Caco-2 (cell line): ENCODE measurements at places on chromosomes 5 and 9.

- no peaks in the 10 kb centered on the region for H3K27me3 ChIP-seq
- H3K4me3 ChIP-seq = no peak overlapping the region
- no peaks in the 10 kb centered on the region for H3K36me3 ChIP-seq
These were observed 11.4 kb downstream of the HMCN2 start for GRCh38 chr9:130276955-130277354.

DNA sequence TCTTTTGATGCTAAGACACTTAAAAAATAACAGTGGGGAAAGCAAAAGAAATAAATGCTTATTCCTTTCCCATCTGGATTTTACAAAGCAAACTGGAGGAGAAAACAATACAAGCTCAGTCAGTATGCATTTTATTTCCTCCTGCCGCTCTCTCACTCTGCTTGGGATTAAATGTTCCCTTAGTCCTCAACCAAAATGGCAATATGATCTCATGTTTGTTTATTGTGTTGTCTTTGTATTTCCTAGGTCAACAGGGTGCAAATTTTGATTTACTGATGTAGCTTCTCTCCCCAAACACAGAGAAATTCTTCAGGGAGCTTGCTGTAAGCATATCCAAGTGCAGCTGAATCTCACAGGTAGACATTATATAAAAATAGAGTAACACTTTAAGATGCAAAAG is 92.1 kb upstream of the ERBIN start:
- no peak overlapping the region for H3K27ac ChIP-seq
- H3K36me3 ChIP-seq = no peaks in the 10 kb centered on the region
- H3K4me3 ChIP-seq = no peak overlapping the region
- no peaks in the 10 kb centered on the region for H3K27me3 ChIP-seq
- no peak for DNase-seq

DNA sequence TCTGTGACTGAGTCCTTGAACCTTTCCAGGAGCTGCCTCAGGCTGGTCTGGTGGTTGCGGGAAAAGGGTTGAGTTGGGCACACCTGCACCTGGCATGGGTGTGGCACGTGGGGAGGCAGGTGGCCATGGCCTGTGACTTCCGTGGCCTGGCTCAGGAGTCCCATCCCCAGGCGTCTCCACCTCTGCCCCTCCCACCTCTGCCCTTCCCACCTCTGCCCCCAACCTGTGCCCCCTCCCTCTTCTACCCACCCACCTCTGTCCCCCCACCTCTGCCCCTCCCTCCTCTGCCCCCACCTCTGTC is 1.9 kb upstream of the QRFP start:
- H3K27me3 ChIP-seq = no peaks in the 10 kb centered on the region
- no peaks in the 10 kb centered on the region for H3K36me3 ChIP-seq
- no peaks in the 10 kb centered on the region for H3K4me1 ChIP-seq
- H3K4me3 ChIP-seq = no peak overlapping the region
- no peak for DNase-seq

DNA sequence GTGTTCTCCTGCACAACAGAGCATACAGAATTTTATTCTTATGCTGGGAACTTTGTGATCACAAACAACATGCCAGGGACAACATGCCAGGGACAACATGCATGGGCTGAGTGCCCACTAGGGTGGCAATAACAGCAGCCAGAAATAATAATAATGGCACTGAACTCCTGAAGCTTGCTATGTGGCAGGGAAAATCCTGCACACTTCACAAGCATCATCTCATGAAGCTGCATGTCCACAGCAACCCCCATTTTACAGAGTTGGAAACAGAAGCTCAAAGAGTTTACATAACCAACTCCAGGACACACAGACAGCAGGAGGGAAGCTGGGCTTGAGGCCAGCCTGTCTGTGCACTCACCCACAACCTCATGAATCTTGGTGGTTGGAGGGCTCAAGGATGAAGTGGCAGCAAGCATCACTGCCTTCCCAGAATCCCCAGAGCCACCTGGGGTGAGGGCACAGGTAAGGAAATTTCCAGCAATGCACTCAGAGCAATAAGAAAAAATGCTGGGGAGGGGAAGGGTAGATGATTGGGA is 111.4 kb downstream of the GABBR2 start:
- no peaks in the 10 kb centered on the region for H3K27me3 ChIP-seq
- peaks cover 10% of the 10 kb centered on the region for H3K4me1 ChIP-seq
- no peak overlapping the region for H3K4me3 ChIP-seq

DNA sequence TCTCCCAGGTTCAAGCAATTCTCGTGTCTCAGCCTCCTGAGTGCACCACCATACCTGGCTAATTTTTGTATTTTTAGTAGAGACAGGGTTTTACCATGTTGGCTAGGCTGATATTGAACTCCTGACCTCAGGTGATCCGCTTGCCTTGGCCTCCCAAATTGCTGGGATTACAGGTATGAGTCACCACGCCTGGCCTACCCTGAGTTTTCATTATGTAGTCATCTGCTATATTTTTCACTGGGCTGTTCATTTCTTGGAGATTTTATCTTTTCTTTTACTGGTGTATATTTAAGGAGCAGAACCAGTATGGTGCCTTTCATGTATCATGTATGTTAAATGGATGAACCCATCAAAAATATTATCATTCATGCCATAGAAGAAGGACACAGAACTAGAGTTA is 377.0 kb upstream of the ACTBL2 start:
- H3K27ac ChIP-seq = no peak overlapping the region
- H3K27me3 ChIP-seq = no peaks in the 10 kb centered on the region
- DNase-seq = no peak
- H3K4me3 ChIP-seq = no peak overlapping the region
- H3K36me3 ChIP-seq = no peaks in the 10 kb centered on the region
- peaks cover 9% of the 10 kb centered on the region; the same call in 1 of the 2 replicates for H3K4me1 ChIP-seq

- H3K4me1 ChIP-seq = no peaks in the 10 kb centered on the region
- H3K27ac ChIP-seq = no peak overlapping the region
- no peak for DNase-seq
- no peaks in the 10 kb centered on the region for H3K36me3 ChIP-seq
- no peaks in the 10 kb centered on the region for H3K27me3 ChIP-seq
These were observed 180.0 kb downstream of the FGF18 start for GRCh38 chr5:171599411-171599810.

GRCh38 chr5:18119156-18119785 is 485.0 kb downstream of the TAF11L14 start:
- no peaks in the 10 kb centered on the region for H3K4me1 ChIP-seq
- H3K4me3 ChIP-seq = no peak overlapping the region
